ENCODE measurements at places on chromosomes 1 and 21.

DNA sequence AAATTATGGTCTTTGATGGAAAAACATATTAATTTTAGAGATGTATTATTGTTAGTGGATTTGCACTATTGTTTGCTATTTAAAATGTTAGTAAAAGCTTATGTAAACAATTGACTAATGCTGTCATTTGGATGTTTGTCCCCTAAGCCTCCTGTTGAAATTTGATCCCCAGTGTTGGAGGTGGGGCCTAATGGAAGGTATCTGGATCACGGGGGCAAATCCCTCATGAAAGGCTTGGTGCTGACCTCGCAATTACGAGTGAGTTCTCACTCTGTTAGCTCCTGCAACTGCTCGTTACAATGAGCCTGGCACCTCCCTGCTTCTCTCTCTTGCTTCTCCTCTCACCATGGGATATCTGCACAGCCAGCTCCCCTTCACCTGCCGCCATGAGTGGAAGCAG lies 14.3 kb downstream of the TMEM35B start:
- DNase-seq, result no peak

GRCh38 chr1:150970808-150971582 lies 3.6 kb downstream of the CERS2 start:
- DNase-seq, result no peak

- DNase-seq, result no peak
These were observed at the start of gene ATP6V1G3 for GRCh38 chr1:198540580-198540979. ATP6V1G3 (minus strand) TSS chr1:198540680; CDS start chr1:198540650, 30 bp downstream.

DNA sequence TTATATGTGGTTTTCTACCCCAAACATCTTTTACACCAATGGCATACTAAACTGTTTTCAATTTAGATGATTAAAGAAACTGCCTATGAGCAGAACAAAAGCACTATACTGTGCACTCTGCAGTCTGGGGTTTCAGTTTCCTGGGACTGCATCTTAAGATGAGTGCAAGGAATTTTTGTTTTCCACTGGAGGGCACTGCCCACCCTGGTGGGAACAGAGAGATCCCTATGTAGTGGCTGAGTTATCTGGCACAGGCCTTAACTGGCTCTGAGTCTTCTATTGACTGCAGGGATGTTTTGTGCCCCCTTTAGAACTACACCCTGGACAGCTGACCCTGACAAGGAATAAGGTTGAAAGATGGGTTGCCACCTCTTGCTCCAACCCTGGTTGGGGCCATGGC lies 12.0 kb downstream of the PROK1 start:
- no peak for DNase-seq

GRCh38 chr1:244272471-244273261 lies 179.0 kb downstream of the ADSS2 start:
- DNase-seq, result peak; percentile 70

DNA sequence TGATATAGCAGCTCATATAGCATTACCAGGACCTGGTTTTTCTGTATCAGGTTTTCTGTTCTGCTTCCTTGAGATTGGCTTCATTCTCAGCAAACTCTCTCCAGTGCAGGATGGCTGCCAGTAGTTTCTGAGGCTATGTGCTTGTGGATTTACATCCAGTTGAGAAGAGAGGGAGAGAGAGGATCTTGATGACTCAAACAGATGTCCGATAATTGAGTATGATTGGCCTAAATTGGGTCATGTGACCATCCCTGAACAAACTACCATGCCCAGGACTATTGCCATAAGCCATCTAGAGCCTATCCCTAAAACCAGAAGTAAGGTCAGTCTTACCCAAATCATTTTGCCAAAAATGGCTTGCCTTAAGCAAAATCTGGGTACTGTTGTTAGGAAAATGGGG lies 18.1 kb upstream of the PSMA5 start:
- no peak for DNase-seq

GRCh38 chr1:18764362-18764761 lies 95.1 kb downstream of the TAS1R2 start:
- DNase-seq, result no peak

- DNase-seq, result no peak
These were observed 95.2 kb downstream of the SYF2 start for GRCh38 chr1:25137106-25137505.

GRCh38 chr1:12143631-12144155 lies 23.1 kb upstream of the TNFRSF1B start:
- peak; percentile 70 for DNase-seq

DNA sequence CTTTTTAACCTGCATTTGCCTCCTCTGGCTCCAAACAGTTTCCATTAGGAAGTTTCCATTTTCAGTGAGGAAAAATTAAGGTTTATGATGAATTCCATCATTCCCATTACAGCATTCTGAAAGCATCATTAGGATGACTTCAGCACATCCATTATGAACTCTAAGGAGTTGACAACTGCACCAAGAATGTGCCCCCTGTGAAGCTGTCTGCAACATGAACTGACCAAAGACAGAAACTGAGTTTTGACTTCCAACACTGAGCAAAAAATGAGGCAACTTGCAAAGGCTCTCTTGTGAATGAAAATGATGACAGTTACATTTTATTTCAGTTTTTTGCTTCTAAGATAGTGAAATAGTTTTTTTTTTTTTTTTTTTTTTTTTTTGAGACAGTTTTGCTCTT lies 18.3 kb upstream of the KCNE1 start:
- no peak for DNase-seq

GRCh38 chr1:115310581-115311473 lies 27.2 kb downstream of the NGF start:
- no peak for DNase-seq

DNA sequence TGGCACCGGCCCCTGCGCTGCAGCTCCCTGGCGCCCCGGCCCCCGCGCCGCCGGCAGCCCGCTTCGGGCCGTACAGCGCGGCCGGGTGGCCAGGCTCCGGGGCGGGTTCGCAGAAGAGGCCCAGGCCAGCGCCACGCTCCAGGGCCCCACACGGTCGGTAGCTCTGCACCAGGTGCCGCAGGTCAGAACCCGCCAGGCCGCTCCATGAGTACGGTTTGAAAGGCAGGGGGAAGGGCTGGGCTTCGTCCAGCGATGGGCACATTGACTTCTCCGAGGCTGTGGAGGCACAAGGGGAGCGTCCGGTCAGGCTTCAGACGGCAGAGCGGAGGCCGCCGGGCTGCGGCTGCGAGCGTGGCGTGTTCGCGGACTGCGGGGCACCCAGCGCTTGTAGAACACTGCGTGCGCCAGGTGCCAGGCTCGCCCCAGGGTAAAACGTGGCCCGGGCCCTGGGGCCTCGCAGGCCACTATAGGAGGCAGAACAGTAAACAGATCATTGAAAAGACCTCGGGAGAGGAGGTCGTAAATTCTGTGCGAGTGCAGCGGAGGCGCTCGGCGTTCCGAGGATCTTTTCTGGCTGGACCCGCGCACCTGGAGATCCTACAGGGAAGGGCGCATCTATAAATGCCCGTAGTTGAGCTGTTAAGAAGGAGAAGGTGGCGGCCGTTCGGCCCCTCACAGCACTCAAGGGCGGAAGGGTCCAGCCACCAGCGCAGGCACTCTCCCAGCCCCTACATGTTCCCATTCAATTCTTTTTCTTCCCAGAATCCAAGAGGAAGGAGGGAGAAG lies 5.7 kb downstream of the GFI1 start:
- DNase-seq, result no peak

DNA sequence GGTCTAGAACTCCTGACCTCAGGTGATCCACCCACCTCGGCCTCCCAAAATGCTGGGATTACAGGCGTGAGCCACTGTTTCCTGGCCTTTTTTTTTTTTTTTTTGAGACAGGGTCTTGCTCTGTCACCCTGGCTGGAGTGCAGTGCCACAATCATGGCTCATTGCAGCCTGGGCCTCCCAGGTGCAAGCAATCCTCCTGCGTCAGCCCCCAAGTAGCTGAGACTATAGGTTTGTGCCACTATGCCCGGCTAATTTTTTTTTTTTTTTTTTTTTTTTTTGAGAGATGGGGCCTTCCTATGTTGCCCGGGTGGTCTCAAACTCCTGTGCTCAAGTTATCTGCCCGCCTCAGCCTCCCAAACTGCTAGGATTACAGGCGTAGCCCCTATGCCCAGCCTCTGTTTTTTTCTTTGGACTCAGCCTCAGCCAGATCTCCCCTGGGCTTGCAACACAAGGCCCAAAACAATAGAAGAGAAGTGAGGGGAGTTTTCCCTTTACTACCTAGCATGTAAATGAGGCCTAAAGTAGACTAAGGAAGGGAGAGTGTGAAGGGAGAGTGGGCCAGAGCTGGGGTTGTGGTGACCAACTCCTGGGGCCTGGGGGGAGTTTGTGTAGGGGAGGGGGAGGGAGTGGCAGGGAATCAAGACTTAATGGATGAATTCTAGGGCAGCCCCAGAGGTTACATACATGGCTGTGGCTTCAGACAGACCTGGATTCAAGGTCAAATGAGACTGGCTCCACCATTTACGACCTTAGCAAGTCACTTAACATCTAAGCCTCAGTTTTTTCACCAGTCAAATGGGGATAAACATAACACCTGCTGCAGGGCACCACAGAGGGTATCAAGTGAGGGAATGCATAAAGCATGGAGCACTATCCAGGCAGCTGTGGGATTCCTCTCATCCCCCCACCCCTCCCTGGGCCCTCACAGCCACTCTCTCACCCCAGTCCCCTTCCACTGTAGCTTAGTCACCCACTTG lies 1.6 kb upstream of the CD52 start:
- no peak for DNase-seq

- DNase-seq, result no peak
These were observed 45.6 kb upstream of the JAK1 start for GRCh38 chr1:65011983-65012382.

DNA sequence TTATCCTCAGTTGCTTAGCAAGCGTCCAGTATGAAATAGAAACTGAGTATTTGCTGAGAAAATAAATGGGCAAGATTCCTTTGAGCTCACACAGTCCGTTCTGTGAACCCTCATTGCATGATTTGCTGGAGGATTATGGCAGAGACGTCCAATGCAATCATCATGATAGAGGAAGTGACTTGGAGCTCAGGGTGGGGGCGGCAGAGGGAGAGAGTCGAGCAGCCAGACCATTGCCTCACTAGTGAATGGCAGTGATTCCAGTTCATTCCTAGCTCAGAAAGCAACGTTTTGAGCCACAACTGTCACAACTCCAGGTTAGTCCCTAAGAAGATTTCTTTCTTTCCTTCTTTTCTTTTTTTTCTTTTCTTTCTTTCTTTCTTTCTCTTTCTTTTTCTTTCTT lies 27.5 kb upstream of the COL9A2 start:
- peak; percentile 68 for DNase-seq

GRCh38 chr1:202942426-202942825 lies 15.4 kb upstream of the KLHL12 start:
- DNase-seq, result no peak

DNA sequence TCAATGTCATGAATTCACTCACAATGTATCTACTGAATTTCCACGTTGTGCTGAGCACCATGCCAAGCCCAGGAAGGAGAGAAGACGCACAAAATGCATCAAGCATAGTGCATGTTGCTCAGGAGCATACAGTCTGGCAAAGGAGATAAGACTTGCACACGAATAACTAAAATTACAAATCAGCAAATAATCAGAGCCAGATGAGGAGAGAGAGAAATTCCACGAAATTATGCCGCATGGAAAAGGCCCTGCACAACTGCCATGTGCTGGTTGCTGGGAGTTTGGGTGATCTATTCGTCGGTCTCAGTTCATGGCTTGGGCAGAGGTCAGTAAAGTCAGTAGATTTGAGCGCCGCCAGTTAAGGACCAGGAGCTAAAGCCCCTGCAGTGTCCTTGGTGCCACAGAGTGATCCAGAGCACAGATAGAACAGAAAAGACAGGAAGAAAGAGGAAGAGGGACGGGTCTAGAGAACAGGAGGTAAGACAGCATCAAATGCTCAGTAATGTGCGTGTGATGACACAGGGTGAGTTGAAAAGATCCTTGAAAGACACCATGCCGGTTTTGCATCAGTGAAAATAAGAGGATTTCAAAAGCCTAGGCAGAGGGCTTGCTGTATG lies 55.1 kb upstream of the ZNF281 start:
- DNase-seq, result no peak

DNA sequence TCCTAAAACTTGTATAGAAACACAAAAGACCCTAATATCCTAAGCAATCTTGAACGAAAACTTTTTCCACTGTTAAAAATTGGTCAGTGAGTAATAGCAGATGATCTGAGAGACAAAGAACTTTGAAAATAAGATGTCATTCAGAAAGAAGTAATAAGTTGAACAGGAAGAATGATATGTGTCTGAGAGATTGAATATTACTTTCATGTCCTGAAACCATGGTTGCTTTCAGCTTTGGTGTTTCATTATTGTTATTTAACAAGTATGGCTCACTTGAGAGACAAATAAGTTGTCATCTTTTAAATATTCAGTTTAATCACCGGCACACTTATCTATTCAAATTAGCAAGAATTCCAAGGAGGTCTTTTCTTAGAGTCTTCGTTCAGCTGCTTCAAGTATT lies 11.4 kb downstream of the PRKACB start:
- DNase-seq, result no peak

DNA sequence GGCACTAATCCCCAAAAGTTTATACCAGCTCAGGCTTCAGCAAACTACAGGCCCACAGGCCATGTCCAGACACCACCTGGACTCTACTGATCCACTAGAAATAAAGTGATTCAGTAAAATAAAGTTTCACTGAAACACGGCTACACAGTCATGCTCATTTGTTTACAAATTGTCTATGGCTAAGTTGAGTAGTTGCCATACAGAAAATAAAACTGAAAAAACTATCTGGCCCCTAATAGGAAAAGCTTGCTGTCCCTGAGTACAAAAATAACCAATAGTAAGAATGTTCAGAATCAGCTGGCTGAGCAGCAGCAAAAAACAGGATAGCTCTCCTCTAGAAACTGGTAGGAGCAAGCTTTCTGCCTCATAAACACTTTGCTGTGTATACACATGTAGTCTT lies 221.5 kb downstream of the RERE start:
- no peak for DNase-seq

- DNase-seq, result no peak
These were observed 54.3 kb upstream of the GOLT1A start for GRCh38 chr1:204268101-204268500.

GRCh38 chr1:153040950-153041631 lies at the start of gene SPRR2D:
SPRR2D (minus strand) TSS chr1:153041120; CDS start chr1:153040346, 774 bp downstream.
- DNase-seq, result no peak

DNA sequence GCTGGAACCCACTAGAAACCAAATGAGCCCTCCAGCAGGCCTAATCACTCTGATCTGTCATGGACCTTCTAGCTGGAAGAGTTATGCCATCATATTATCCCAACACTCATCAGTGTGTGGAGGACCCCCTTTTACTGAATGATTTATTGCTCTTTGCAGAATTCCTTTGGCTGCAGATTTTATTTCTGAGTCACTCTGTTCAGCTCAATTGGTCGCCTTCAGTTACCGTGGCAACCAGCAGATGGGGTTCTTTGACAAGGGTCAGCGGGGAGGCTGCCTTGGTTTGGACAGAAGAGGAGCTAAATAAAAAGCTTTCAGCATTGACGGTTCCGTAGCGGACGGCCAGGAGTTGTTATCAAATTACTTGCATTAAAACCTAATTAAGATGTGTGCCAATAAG lies 220.1 kb downstream of the SDCCAG8 start:
- DNase-seq, result no peak

GRCh38 chr1:4002741-4003140 lies 102.7 kb upstream of the C1orf174 start:
- DNase-seq, result no peak
